ENCODE measurements at places on chromosomes 1 and 21.

DNA sequence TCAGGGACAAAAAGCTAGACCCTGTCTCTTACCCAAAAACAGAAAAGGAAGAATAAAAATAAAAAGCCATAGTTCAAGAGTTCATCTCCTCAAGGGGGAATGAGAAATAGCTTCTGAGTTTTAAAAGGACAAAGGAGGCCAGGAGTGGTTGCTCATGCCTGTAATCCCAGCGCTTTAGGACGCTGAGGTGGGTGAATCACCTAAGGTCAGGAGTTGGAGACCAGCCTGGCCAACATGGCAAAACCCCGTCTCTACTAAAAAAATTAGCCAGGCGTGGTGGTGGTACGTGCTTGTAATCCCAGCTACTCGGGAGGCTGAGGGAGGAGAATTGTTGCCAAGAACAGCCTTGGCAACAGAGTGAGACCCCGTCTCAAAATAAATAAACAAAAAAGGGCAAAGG is 38.6 kb upstream of the CPLANE2 start:
- no peak for DNase-seq

GRCh38 chr21:18267496-18267895 is 22.9 kb downstream of the CHODL start:
- no peak for DNase-seq

GRCh38 chr21:34498623-34499022 is 13.4 kb downstream of the KCNE1 start:
- no peak for DNase-seq

GRCh38 chr1:189424746-189425331 is 1052.8 kb downstream of the BRINP3 start:
- DNase-seq: no peak

GRCh38 chr21:14613486-14614224 is 67.5 kb upstream of the SAMSN1 start:
- DNase-seq: no peak

GRCh38 chr1:30740251-30741238 is 17.0 kb downstream of the LAPTM5 start:
- no peak for DNase-seq

GRCh38 chr1:69533343-69533742 is 34.4 kb upstream of the LRRC7 start:
- DNase-seq: no peak

All from activated CD8-positive, alpha-beta memory T cell treated with anti-CD3 and anti-CD28 coated beads for 24 hours (primary cell).